Stomach (tissue), 19 donors: ENCODE measurements at places on chromosomes 13 and 19.

DNA sequence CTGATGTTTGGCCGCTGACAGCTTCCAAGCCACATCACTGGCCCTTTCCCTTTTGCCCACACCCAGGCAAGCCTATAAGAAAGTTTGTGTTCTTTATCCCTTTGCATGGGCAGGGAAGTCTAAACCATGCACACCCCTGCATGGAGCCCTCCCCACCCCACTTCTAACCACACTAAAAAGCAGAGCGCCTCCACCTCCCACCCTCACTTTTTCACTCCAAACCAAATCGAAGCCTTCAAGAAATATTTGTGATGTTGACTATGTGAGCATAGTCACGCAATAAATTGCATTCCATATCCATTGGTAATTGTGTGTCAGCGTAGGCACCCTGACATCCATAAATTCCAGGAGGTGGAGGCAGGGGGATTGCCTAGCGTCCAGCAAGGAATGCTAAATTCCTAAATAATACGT, 104.4 kb upstream of the LSM14A start:
- no peak for DNase-seq

- no peak for DNase-seq
Measured at GRCh38 chr13:29454931-29455481, 140.5 kb downstream of the SLC7A1 start.

GRCh38 chr13:89455741-89456140, 1784.6 kb downstream of the SLITRK5 start:
- no peak for DNase-seq

GRCh38 chr19:30076751-30077670, 135.0 kb downstream of the URI1 start:
- no peak for DNase-seq

DNA sequence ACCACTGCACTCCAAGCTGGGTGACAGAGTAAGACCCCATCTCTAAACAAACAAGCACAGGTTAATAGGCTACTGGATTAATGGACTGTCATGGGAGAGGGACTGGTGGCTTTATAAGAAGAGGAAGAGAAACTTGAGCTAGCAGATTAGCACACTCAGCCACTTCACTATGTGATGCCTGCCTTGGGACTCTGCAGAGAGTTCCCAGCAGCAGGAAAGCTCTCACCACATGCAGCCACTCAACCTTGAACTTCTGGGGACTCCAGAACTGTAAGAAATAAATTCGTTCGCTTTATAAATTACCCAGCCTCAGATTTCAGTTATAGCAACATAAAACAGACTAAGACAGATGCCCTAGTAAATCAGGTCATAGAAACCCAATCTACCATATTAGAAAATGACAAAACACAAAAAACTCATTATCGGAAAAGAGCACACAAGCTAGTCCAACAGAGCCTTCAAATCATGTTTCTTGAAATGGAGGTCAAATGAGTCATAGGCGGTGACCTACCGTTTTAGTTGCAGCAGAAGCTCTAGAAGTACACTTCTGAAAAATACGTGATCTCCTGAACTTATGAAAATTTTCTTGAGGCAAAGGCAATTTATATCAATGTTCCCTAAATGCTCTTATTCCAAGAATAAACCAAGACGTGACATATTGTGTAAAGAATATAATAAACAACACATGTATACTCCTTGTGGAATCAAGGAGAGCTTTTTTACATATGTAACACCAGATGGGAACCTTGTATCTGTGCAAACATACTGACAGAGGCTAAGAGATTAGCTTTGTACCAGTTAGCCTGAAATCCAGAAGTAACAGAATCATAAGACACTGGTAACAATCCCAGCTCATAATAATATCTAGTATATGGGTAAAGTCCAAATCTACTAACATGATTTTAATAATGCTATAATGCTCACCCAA, 340.9 kb upstream of the SGCG start:
- DNase-seq: no peak
